ENCODE measurements at places on chromosomes 4 and X. TPM values are rescaled to one million over a fixed set of nuclear protein-coding genes. Genes with fewer than 3 reads are reported as not detected.

CXCL10 gene
- total RNA-seq: not detected

FAM236A gene
- not detected for total RNA-seq

CT45A5 gene
- total RNA-seq: not detected

DUSP9 gene
- not detected for total RNA-seq

TLR1 gene
- 3.4 TPM for total RNA-seq

GPM6B gene
- total RNA-seq: 5.3 TPM

CEP44 gene
- 9.3 TPM for total RNA-seq

GRIA2 gene
- total RNA-seq: not detected

RASSF6 gene
- not detected for total RNA-seq

ADGRG2 gene
- 0.78 TPM for total RNA-seq

SHROOM4 gene
- 9.4 TPM for total RNA-seq

DOK7 gene
- 33.7 TPM for total RNA-seq

STK32B gene
- total RNA-seq: 1.0 TPM

GLOD5 gene
- total RNA-seq: not detected

OTUD6A gene
- total RNA-seq: not detected

DGAT2L6 gene
- total RNA-seq: not detected

TBCK gene
- 17.0 TPM for total RNA-seq

FGFRL1 gene
- 22.2 TPM for total RNA-seq

TIMM17B gene
- total RNA-seq: 79.7 TPM

PAGE2 gene
- total RNA-seq: not detected

HTRA3 gene
- total RNA-seq: 123 TPM

ARHGEF9 gene
- total RNA-seq: 34.7 TPM

NDP gene
- total RNA-seq: not detected

CABS1 gene
- total RNA-seq: not detected

SEC24B gene
- 24.1 TPM for total RNA-seq

ATP8A1 gene
- 19.3 TPM for total RNA-seq

ZNF674 gene
- 2.7 TPM for total RNA-seq

CDKL2 gene
- total RNA-seq: 0.13 TPM

LNX1 gene
- 10.3 TPM for total RNA-seq

GUCY1B1 gene
- total RNA-seq: 25.1 TPM

PDHA1 gene
- total RNA-seq: 1,310 TPM

IL21 gene
- not detected for total RNA-seq

FAM9C gene
- total RNA-seq: 0.35 TPM

RTL3 gene
- 0.08 TPM for total RNA-seq

All from Right ventricle myocardium superior (tissue), 1 donor.